Stimulated activated CD4-positive, alpha-beta T cell treated with anti-CD3 and anti-CD28 coated beads, Interleukin-1b, Interleukin-23, amount 100 ng/mL, for 4 hours (primary cell): ENCODE measurements at places on chromosomes 3 and 15.

DNA sequence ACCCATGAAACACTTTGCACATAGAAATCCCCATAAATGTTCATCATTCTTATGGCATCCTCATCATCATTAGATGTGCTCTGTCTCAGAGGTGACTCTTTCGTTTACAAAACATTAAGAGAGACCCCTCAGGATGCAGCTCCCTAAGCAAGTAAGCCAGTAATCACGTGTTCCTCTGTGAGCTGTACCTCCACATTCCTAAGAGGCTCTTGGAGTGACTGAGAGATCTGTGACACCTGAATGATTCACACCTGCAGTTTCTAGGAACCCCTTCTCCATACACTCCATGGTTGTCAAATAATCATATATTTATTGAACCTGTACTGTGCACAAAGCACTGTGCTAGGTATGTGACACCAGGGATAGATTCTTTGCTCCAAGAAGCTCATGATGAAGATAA is 602.4 kb downstream of the UNC13C start:
- DNase-seq, result no peak

DNA sequence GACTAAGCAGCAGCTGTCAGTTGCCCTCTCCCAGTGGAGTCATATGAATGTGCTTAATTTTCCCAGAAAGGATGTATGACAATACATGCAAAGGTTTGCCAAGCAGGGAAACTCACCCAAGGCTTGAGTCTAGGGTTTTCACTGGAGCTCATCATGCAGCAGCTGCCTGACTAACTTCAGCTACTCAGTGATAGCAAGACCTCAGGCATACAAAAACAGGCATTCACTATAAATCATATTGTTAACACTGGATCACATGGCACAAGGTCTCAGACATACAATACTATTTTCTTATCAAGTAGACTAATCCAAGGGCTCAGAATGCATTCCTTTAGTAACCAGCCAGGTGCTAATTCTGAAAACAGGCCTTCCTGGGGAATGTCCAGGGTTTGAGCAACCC is 85.0 kb upstream of the STAC start:
- DNase-seq, result no peak

GRCh38 chr15:70248116-70249025 is 150.7 kb upstream of the TLE3 start:
- DNase-seq, result no peak

DNA sequence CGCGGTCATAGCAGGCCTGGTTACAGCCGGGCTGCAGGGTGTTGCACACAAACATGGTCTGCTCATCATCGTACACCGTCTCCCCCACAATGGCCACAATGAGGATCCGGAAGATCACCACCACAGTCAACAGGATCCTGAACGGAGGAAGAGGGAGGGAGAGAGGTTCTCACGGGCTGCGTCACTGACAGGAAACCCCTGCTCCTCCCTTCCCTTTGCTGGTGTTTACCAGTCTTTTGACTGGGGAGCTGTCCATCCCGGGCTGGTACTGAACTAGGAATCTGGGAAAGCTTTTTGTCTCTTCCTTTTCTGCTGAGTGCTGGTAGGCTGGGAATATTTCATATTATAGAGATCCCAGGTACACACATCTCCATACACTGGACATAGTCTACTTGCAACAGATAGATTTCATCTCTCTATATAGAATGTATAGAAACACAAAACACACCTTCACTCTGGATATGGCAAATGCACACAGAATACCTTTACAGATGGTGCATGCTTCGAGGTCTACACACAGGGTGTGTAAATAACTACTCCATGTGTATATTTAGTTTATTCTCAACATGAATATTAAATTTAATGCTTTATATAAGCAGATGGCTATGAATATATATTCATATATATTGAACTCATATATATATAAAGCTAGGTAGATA is 1.4 kb downstream of the GJD2 start:
- no peak for DNase-seq

- DNase-seq, result no peak
Observed at GRCh38 chr15:101684384-101684783, 32.2 kb upstream of the TM2D3 start.

GRCh38 chr15:75952525-75952924 is 48.8 kb downstream of the FBXO22 start:
- DNase-seq, result no peak

GRCh38 chr15:65406424-65407000 is 16.2 kb downstream of the IGDCC4 start:
- no peak for DNase-seq

GRCh38 chr3:157029365-157029790 is 130.6 kb downstream of the CCNL1 start:
- DNase-seq, result no peak

- DNase-seq, result no peak
Observed at GRCh38 chr3:129665024-129665768, 58.7 kb upstream of the PLXND1 start.

DNA sequence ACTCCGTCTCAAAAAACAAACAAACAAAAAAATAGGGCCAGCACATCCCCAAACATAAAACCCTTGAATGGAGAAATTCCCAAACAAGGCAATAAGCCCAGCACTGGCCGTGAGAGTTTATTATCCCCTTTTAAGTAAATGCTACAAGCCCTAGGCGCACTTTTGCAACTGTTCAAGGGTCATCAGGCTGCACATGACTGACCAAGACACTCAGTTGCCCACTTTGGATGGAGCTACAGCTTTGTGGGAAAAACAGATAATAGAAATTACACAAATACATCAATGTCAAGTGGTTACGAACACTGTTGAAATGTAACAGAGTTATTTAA is 33.7 kb upstream of the ZNF445 start:
- no peak for DNase-seq

- no peak for DNase-seq
Observed at GRCh38 chr3:148757238-148758215, 59.8 kb downstream of the AGTR1 start.

GRCh38 chr3:94937980-94938379 is 875.1 kb downstream of the NSUN3 start:
- DNase-seq, result no peak

DNA sequence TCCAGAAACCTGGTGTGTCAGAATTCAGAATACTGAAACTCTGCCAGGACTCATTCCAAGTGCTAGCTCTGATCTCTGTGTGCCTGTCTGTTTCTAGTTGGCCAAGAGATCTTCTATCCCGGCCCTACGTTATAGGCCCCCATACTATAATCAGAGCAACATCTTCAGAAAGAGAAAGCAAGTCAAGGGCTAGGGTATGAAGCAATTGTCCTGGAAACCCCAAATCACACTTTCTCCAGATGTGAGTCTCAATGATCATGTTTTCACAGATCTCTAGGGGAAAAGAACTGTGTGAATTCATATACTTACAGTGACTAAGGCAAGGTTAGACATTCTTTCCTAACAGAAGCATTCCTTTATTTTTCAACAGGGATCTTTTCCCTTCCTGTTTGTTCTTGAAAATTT is 309.7 kb downstream of the SLC9A9 start:
- DNase-seq, result no peak

DNA sequence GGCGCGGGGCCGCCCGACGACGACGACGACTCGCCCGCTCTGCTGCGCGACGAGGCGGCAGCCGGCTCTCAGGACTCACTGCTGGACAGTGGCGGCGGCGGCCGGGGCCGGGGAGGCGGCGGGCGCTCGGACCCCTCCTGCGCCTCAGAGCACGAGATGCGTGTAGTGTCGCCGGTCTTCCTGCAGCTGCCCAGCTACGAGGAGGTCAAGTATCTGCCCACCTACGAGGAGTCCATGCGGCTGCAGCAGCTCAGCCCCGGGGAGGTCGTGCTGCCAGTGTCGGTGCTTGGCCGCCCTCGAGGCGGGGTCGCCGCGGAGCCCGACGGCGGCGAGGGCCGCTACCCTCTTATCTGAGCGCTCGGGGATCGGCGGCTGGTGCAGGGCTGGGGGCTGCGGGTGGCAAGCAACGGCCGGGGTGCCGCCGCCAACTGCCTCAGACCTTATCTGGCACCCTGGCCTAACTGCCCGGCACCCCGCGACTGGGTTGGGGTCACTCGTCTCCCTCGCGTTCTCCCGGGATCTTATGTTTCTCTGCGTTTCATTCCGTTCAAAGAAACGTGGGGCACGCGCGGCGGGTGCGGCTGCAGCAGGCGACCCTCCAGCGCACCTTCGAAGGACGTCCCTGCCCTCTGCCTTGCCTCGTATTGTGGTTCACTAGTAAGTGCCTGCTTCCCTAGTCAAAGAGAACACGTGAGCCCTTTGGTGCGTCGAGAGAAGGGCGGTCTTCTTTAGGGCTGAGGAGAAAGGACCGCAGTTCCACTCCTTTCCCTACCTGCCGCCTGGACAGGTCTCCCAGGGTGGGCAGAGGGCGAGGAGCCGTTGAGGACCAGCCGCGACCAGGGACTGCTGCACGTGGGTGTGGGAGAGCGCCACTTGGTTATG is 1.0 kb downstream of the C3orf80 start:
- DNase-seq, result no peak

GRCh38 chr3:60696428-60697125 is 554.7 kb downstream of the FHIT start:
- DNase-seq, result no peak
